ENCODE measurements at places on chromosomes 4 and X. TPM values are rescaled to one million over a fixed set of nuclear protein-coding genes. Genes with fewer than 3 reads are reported as not detected.

Gene GYG2
- 3.9 TPM for total RNA-seq

GRCh38 chrX:41084044-41084892, 977 bp upstream of the USP9X start:
- peak; percentile 100 for DNase-seq
- H3K27me3 ChIP-seq = no peaks in the 10 kb centered on the region
- H3K4me1 ChIP-seq = no peaks in the 10 kb centered on the region
- H3K36me3 ChIP-seq = no peaks in the 10 kb centered on the region
- H3K4me3 ChIP-seq = peak overlapping the region; percentile 74
- H3K27ac ChIP-seq = peak overlapping the region; percentile 97

DNA sequence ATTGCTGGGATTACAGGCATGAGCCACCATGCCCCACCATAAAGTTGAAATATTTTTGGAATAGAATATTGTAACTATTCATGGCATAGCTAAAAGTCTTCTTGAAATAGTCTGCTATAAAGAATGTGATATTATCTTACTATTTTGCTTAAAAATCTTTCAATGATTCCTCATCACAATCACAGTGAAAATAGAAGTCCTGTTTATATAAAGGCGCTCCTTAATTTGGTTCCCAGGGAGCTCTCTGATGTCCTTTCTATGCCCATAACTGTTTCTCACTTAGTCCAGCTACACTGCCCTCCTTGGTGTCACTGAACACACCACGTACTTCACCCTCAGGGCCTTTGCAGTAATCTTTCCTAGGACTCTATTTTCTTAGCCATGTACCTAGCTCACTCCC, 331.7 kb upstream of the GIMD1 start:
- no peaks in the 10 kb centered on the region for H3K27me3 ChIP-seq
- no peaks in the 10 kb centered on the region for H3K4me1 ChIP-seq
- no peak overlapping the region for H3K27ac ChIP-seq
- no peaks in the 10 kb centered on the region for H3K36me3 ChIP-seq
- H3K4me3 ChIP-seq = no peak overlapping the region

DNA sequence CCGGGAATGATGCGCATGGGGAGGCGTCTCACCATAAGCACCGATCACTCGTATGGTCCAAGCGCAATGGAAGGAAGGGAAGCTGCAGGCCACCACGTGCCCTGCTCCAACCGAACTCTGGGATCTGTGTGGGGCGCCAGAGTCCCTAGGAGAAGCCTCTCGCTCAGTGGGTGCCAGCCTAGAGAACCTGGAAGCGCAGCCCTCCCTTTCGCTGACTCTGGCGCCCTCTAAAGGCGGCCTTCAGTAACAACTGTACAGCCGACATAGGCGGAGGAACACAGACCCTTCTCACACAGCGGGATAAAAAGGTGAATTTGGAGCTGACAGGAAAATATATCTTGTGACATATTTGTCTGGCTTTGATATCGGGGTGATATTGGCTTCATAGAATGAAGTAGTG, 76.0 kb downstream of the INTS6L start:
- peak; percentile 18 for DNase-seq
- no peaks in the 10 kb centered on the region for H3K27me3 ChIP-seq

DNA sequence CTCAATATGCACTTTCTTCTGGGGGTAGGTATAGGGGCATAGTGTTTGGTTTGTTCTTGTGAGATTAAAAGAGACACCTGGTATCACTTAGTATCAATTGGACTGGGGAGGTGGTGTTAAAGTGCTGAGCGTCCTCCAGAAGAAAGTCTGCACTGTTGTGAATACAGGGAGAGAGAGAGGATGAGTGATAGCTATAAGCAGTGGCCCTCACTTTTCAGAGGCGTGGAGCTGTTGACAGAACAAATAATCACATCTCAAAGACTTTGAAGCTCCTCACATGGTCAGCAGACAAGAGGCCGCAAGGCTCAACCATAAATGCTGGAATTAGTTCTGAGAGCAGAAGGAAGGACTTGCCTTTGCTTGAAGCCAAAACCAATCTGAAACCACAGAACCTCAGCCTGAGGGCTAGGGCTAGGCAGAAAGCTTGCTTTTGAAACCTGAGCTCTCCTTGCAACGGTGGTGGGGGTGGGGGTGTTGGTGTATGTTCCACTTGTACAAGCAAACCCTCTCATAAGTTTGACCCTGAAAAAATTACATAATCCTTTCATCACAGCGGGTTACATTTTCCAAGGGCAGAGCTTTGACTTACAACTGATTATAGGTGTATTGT, 123.2 kb upstream of the SCML1 start:
- H3K27ac ChIP-seq = no peak overlapping the region
- H3K4me3 ChIP-seq = no peak overlapping the region
- H3K27me3 ChIP-seq = no peaks in the 10 kb centered on the region
- no peaks in the 10 kb centered on the region for H3K4me1 ChIP-seq
- DNase-seq = no peak

Gene RTL9
- total RNA-seq = 0.46 TPM

Gene MAOA
- 77.4 TPM for total RNA-seq

Gene HTN3
- total RNA-seq = not detected

DNA sequence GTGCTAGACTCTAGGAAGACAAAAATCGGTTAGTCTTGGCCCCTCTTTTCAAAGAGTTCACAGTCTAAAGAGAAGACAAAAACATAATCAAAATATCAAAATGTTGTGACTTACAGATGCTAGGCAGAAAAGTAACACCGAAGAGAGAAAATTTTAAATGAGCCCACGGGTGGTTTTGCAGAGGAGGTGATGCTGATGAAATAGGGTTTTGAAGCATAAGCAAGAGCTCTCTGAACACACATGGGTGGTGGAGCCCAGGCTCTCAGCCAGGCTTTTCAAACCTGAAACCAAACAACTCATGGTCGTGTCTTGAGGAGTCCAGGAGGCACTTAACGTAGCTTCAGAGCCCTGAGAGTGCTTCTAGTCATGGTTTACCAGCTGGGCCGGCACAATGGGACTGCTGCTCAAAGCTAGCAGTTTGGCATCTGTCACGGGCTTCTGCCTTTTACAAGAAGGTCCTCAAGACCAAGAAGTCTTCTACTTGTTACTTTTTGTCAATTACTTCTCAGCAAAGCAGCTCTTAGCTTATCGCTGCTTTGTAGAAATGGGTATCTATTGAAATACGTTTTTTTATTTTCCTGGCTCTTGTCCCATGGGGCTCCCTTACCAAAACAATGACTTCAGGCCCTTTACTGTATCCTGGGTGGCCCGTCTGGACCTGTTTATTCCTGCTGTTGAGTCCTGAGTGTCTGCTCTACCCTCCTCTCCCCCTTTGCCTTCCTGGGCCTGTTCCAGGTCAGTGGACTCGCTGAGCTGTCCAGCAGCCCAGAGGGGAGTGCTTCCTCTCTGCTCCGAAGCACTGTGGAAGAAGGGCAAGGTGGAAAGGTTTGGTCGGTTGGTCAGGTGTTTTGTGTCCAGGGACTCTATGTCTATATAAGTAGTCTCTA, 69.5 kb downstream of the TNIP2 start:
- H3K36me3 ChIP-seq = no peaks in the 10 kb centered on the region
- H3K4me3 ChIP-seq = no peak overlapping the region
- no peaks in the 10 kb centered on the region for H3K4me1 ChIP-seq

Gene XK
- total RNA-seq = 0.68 TPM

GRCh38 chr4:32226204-32226603, 1506.0 kb downstream of the PCDH7 start:
- DNase-seq = no peak
- no peaks in the 10 kb centered on the region for H3K27me3 ChIP-seq
- no peak overlapping the region for H3K4me3 ChIP-seq
- no peak overlapping the region for H3K27ac ChIP-seq
- H3K36me3 ChIP-seq = no peaks in the 10 kb centered on the region

GRCh38 chr4:86957215-86957614, 22.4 kb downstream of the AFF1 start:
- no peak overlapping the region for H3K27ac ChIP-seq
- H3K27me3 ChIP-seq = no peaks in the 10 kb centered on the region
- no peak overlapping the region for H3K4me3 ChIP-seq
- no peak for DNase-seq

GRCh38 chr4:105543346-105543745, 9.1 kb upstream of the ARHGEF38 start:
- H3K4me1 ChIP-seq = no peaks in the 10 kb centered on the region
- no peaks in the 10 kb centered on the region for H3K27me3 ChIP-seq
- H3K4me3 ChIP-seq = no peak overlapping the region
- H3K27ac ChIP-seq = no peak overlapping the region
- H3K36me3 ChIP-seq = no peaks in the 10 kb centered on the region

- H3K27ac ChIP-seq = no peak overlapping the region
- H3K4me1 ChIP-seq = no peaks in the 10 kb centered on the region
- no peak for DNase-seq
- H3K27me3 ChIP-seq = no peaks in the 10 kb centered on the region
- H3K4me3 ChIP-seq = no peak overlapping the region
Observed at GRCh38 chrX:33188881-33189280, 22.5 kb downstream of the DMD start.

GRCh38 chr4:79653871-79654270, 245.8 kb upstream of the GK2 start:
- H3K4me1 ChIP-seq = no peaks in the 10 kb centered on the region
- DNase-seq = no peak
- H3K36me3 ChIP-seq = no peaks in the 10 kb centered on the region
- H3K4me3 ChIP-seq = no peak overlapping the region

DNA sequence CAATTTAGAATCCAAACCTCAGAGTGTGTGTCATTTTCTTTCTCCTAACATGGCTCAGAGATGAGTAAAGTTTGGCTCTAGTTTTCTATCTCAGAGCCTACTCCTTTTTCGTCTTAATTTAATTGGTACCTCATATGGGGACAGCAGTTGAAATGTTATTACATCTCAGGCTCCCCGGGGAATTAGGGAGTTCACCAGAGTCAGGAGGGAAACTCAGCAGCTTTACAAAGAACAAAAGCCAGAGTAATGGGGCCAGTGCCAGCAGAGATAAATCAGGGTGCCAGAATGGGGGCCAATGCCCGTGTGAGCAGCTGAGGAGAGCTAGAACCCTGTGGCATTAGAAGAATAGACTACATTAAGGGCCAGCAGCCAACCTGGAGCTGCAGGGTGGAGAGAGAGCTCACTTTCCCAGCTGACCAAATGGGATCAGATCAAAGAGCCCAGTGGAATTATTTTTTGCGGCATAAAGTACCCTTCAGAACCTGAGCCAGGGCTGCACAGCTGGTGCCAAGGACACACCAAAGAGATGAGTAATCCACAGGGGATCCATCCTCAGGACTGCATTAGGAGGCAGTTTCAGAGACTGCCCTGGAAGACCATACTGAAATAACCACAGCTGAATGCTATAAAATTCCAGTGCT, 207.1 kb upstream of the DKK2 start:
- DNase-seq = no peak
- H3K36me3 ChIP-seq = no peaks in the 10 kb centered on the region
- H3K4me3 ChIP-seq = no peak overlapping the region

GRCh38 chrX:125203737-125204578, 115.7 kb upstream of the TEX13C start:
- no peaks in the 10 kb centered on the region for H3K27me3 ChIP-seq
- no peak overlapping the region for H3K27ac ChIP-seq
- H3K4me3 ChIP-seq = peak overlapping the region; percentile 33
- DNase-seq = no peak
- H3K4me1 ChIP-seq = no peaks in the 10 kb centered on the region

GRCh38 chrX:1336948-1337779, 579 bp downstream of the IL3RA start:
- no peak overlapping the region for H3K27ac ChIP-seq
- H3K36me3 ChIP-seq = no peaks in the 10 kb centered on the region
- no peak for DNase-seq
- H3K4me3 ChIP-seq = peak overlapping the region; percentile 26

Gene TCEAL6
- 12.4 TPM for total RNA-seq

- H3K27ac ChIP-seq = no peak overlapping the region
- no peak overlapping the region for H3K4me3 ChIP-seq
- H3K36me3 ChIP-seq = no peaks in the 10 kb centered on the region
Observed at GRCh38 chrX:11781734-11782370, 23.8 kb downstream of the MSL3 start.

Gene TRMT10A
- 3.0 TPM for total RNA-seq

DNA sequence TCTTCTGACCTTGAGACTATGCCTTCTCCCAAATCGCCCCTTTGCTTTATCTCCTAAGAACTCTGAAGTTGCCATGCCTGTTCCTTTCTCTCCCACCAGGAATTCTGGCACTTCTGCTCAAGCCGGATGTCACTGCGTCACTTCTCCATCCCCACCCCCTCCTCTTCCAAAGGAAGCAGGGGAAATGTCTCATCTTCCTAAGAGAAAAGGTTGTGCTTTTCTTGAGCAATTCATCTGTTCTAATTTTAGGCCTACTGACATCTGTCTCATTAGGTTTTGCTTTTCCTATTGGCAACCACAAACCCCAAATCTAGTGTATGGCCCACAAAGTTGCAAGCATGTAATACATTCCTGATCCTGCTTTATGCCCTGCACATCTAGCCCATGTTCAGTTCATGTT, 163.1 kb upstream of the PLAC1 start:
- no peaks in the 10 kb centered on the region for H3K4me1 ChIP-seq
- no peak overlapping the region for H3K4me3 ChIP-seq
- H3K27ac ChIP-seq = peak overlapping the region; percentile 49
- no peaks in the 10 kb centered on the region for H3K36me3 ChIP-seq
- no peak for DNase-seq
- no peaks in the 10 kb centered on the region for H3K27me3 ChIP-seq
